ENCODE measurements at places on chromosomes 16 and 17.
A peak's percentile ranks its signal among the peaks of the same experiment; 100 is the strongest.

DNA sequence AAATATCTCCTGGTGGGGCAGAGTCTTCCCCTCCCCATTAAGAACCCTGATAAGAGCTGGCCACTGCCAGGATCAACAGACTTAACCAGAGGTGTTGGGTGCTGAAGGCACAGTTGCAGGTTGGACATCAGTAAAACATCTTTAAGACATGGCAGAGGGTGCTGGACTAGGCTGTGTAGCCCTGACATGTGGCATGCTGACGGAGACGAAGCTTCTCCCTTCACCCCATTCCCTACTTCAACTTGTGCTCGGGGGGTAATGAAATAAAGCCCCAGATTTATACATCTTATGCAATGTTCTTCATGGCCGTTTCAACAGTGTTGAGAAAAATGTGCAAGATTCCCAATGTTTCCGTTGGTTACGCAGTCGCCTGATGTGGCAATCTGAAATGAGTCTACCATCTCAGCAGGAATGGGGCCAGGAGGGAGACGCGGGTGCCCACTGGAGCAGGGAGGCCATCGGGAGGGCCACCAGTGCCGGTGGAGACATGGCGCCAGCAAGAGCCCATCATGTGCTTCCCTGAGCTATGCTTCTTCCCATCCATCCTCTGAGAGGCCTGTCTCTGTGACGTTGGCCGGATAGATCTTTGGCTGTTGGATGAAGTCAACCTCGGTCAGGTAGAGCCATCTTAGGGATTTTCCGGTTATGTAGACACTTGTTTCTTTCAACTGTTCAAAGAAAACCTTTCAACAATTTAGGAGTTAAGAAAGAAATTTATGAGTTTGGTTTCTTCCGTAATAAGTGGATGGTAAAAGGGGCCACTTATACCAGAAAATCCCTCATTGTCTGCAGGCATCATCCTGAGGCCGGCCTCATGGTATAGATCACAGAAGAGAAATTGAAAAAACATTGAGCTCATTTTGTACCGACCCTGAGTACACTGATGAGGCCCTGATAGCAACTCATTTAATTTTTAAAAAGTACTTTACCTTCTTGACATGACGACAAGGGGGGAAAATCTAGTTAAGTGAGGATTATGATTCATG lies 6.4 kb downstream of the IRF8 start:
- DNase-seq, result no peak

DNA sequence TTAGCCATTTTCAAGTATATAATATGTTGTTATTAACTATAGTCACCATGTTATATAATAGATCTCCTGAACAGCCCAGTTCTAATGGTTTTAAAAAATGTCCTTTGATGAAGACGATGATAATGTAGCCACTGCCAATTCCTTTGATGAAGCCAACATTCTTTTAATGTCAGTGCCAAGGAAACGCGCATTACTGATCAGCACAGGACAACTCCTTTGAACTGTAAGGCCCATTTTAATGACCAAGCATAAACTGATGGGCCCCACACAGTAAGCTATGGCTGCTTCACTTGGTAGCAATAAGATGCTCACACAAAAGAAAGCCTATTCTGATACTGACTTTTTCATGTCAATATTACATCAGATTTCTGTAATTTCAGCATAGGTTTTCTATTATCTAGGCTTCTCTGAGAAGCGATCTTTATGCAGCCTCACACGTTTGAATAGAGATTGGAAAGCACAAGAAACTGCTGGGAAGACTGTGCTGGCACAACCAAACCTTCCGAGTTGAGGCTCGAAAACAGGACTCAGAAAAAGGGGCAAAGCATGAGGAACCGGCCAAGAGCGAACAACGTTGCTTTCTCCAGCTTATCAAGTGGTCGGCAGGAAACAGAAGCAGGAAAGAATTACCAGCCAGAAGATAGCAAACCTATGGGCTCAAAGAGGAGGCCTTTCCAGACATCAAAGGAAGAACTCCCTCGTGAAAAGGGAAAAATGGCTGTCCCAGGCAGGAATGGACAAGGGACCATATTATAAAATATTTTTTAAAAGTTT lies 19.4 kb downstream of the ERN1 start:
- no peak for DNase-seq

DNA sequence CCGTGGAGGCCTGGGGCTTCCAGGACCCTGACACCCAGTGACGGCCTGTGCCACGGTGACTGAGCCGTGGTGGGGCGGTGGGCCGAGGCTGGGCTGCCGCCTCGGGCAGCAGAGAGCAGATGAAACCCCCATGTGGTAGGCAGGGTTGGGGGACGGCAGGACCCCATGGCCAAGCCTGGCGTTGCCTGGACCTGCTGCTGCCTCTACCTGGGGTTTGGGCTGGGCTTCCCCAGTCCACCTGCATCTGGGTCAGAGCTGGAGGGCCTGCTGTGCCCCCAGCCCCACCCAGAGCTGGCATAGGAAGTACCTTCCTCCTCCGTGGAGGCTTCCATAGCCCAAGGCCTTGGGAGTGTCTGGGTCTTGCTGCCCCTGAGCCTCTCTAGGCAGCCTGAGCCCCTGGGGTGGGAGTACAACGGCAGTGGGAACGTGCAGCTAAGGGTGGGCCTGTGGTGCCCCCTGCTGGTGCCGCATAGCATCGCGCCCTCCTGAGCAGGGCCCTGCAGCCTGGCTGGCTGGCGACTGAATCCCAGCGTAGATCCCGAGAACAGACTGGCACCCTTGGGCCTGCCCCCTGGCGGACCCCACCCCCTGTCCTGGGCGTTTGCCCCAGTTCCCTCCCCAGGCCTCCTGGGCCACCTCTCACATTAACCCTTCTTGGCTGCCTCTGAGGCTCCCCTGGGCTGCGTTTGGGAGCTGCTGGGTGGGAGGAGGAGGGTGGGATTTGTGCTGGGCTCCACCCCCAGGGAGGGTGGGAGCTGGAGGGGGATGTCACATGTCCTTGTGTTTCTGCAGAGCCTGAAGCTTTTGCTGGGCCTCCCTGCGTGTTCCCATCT lies 12.6 kb upstream of the ATP6V0C start:
- peak; percentile 77 for DNase-seq

DNA sequence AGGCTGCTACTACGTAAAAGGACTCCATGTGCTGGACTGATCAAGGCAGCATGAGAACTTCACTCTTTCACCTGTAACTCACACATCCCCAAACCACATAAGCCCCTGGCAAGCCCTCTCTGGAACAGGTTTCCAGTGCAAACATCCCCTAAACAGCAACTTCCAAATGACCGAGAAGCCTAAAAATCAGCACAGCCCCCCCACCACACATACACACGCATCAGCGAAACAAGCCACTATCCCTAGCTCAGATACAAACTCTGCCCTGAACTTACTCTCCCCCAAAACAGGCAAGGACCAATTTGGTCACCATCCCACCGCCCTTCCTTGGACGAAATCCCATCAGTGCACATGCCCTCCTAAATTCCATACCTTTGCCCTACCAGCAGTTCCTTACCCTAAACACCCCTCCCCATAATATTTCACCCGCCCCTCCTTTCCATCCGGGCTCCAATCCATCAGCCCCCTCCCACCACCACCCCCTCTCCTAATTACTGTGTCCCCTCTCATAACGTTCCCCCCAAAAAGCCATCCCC lies 735 bp downstream of the LSM12 start:
- DNase-seq, result no peak

DNA sequence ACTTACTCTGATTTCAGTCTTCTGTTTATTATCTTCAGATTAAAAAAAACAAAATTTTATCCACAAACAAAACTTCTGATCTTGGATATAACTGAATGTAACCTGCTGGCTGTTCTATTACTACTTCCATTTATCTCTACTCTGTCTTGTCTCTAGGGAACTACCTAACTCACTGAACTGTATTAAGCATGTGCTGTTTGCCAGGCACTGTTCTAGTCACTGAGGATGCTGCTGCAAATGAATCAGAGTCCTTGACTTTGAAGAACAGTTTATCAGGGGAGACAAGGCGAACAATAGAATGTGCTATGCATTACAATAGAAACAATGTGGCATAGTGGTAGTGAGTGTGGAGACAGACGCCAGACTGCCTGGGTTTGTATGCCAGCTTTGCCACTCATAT lies 2.3 kb upstream of the ANKRD40 start:
- no peak for DNase-seq

DNA sequence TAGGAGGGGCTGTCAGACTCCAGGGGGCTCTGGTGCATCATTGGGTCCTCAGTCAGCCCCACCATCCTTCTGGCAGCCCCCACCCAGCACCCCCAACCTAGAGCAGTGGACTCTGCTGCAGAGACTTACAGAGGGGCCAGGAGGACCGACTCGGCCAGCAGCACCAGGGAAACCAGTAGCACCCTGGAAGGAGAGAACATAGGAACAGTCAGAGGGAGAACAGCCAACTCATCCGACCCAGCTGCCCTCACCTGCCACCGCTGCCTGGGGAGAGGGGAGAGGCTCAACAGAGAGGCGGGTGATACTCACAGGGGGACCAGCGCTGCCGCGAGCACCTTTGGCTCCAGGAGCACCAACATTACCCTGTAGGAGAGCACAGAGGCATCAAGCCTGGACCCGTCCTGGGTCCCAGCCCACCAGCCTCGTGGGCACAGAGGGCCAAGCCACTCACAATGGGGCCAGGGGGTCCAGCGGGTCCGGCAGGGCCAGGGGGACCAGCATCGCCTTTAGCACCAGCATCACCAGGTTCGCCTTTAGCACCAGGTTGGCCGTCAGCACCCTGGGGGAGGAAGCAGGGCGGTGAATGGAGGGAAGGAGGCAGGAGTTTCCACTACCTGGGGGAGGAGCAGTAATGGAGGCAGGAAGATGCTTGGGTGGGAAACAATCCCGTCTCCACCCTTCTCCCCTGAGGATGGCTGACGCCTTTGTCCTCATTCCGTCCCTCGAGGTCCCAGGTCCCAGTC lies 11.7 kb downstream of the COL1A1 start:
- DNase-seq, result no peak

- DNase-seq, result no peak
These were observed 97.9 kb downstream of the ADCY9 start for GRCh38 chr16:4018391-4018790.
